NB4 (cell line): ENCODE measurements at places on chromosomes 7 and 10.

- peak; percentile 46 for DNase-seq
Observed at GRCh38 chr7:122975341-122975740, 20.2 kb downstream of the TAS2R16 start.

DNA sequence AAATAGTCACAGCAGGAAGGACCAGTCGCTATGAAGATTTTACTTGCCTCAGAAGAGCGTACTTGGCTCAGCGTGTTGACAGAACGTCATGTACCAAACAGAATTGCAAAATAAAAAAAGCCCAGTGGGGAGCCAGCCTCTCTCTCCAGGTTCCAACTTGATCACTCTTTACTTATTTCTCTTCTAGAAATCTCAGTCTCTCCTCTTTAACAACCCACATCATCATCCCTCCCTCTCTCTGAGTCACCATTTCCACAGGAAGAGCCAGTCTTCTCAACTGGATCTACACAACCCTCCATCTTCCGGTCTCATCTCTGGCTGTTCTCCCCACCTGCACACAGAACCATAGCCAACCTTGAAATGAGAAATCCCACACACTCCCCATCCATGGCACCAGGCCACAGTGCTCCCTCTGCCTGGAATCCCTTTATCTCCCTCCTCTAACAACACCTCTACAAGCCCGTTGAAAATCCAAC is 718.3 kb downstream of the GRID1 start:
- no peak for DNase-seq

DNA sequence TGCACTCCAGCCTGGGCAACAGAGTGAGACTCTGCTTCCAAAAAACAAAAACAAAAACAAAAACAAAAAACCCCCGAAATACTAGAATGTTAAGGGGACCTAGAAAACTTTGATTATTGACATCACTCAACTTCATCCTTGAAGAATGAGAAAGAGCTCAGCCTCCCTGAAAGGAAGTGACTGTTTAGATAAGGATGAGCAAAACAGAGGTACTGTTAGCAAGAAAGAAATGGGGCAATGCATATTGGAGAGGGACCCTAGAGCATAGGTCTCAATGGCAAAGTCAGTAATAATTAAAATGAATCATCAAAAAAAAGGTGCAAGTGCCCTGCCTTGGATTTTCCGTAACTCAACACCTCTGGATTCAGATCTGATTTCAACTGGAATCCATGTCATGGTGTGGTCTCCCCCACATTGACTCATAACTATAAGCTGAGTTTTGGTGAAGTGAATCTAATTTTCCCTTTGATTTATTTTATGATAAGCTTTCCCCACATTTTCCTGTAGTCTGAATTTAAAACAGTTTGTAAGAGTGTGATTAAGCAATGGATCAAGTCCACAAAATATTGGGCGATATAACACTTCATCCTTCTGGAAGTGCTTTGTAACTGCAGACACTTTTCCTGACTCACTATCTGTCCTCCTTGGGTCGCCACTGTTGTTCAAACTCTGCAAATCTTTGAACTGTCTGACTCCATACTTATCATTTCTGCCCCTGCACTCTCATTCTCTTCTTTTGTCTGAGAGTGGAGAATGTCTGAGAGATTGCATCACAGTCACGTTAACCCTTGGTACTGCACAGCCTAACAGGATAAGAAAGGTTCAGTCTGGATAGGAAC is 224.8 kb upstream of the LYZL1 start:
- no peak for DNase-seq

DNA sequence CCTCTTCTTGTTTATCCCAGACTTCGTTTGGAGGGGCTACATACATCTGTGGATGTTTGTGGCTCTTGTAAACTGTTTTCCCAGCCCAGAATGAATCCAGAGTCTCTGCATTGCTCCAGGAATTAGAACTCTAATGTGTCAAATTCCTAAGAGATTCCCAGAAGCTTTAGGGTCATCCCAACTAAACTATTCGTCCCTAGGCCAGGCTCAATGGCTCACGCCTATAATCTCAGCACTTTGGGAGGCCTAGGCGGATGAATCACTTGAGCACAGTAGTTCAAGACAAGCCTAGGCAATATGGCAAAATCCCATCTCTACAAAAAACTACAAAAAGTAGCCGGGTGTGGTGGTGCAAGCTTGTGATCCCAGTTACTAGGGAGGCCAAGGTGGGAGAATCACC is 28.5 kb downstream of the ARHGAP19 start:
- DNase-seq, result no peak

DNA sequence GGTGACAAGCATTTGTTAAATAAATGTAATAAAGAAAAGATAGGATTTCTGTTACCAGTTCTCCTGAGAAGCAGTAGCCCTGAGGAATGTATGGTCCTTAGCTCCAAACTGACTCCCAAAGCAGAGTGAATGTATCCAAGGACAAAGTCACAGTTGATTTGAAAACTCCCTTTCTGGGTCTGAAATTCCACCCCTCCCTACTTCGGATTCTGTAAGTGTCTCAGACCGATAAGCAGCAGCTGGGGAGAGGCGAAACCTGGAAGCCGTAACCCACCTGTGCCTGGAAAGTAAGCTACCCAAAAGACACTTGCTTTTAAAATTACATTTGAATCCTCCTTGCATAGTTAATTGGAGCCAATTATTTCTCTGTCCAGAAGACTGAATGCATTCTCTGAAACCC is 122.9 kb upstream of the FRMD4A start:
- DNase-seq, result no peak

- DNase-seq, result no peak
Observed at GRCh38 chr10:67785098-67785497, 52.9 kb downstream of the DNAJC12 start.

- DNase-seq, result no peak
Observed at GRCh38 chr10:96687317-96688012, 32.8 kb downstream of the PIK3AP1 start.

- DNase-seq, result no peak
Observed at GRCh38 chr10:69818676-69819239, 17.1 kb downstream of the COL13A1 start.

- DNase-seq, result no peak
Observed at GRCh38 chr10:81730891-81731290, 144.1 kb upstream of the NRG3 start.

DNA sequence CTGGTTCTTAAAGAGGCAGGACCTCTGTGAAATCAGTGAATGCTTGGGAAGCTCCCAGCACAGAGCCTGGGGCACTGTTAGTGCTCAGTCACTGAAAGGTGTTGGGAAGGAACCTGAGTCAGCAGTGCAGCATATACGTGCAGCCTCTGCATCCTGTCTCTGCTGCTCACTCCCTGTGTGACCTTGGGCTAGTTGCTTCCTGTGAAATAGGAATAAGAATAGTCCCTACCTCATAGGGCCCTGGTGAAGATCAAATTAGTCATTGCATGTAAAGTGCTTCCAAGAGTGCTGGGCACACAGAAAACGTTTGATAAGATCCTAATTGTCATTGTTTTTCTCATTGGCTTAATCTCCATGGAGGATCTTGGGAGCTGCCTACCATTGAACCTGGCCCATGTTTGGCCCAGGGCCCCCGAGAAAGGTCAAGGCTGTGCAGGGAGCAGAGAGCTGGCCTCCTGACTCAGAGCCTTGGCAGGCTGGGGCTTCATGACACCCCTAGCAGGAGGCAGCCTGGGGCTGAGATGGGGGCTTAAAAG is 73.3 kb upstream of the COL13A1 start:
- no peak for DNase-seq

DNA sequence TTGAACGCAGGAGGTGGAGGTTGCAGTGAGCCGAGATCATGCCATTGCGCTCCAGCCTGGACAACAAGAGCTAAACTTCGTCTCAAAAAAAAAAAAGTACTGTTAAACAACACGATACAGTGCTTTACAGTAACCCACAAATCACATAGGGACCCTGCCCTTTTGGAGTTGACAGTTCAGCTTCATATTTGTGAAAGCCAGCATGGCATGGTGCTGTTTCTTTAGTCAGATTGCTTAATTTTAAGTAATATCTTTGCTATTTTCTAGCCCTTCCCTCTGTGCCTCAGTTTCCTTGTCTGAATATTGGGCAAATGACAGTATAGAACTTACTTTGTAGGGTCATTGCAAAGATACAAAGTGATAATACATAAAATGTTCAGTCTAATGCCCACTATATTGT is 4.9 kb downstream of the CDC123 start:
- DNase-seq, result no peak

DNA sequence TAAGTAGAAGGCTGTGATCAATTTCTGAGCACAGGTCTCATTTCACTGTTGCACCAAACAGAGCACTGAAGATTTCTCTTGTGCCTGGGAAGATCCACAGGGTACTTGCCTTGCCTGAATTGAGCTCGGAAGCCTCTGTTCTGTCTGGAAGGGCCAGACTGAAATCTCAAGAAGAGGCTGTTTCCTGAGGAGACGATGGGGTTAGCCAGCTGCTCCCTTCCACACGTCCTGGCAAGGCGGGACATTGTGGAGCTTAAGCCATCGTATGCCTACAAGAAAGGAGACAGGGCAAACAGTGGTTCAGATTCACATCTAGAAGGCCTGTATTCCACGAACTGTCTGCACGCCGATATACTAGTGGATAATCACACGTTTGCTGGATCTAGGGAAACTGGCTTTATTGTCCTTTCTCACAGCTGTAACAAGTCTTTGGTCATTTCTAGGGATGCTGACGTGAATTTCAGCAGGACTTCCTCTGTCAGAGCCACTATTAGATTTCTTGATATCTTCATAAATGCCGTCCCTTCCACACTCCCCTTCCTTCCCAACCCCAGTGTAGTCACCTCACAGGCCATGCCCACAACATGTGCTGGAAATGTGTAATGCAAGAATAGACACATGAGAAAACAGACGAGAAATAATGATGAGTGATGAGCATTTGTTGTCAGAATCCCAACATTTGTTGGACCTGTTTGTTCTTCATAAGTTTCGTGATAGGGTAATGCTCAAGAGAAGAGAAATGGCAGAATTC is 137.2 kb upstream of the RSU1 start:
- DNase-seq, result no peak

DNA sequence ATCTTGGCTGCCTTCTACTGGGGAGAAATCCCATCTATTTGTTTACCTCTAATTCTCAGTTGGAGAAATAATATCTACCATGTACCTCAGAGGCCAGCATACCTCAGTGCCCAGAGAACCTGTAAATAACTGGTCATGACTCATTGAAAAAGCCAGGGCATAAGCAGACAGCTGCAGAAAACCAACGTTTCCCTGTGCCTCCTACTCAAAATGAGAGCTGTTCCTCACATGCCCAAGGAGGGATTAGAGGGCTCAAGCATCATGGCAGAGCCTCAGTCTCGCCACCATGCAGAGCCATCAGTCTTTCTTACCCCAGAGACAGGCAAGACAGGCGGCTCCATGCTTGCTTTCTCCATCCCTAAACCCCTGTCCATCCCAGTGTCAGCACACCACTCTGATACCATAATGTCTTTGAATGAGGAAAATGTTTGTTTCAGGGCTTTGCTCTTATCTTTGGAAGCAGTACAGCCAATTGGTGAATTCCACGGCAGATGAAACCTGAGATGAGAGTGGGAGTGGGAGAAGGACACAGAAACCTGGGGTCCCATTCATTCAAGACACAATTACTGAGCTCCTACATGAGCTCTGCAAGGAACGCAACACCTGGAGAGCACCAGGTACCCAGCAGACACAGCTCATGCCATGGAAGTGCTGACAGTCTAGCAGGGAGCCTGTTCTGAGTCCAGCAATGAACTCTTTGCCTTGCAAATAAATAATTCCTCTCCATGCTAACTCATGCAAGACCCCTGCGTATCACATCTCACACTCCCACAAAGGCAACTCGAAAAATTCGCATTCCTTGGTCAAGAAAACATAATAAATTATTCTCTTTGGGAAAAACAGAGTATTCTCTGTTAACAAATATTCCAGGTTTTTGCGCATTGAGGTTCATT is 21.1 kb downstream of the PON1 start:
- DNase-seq, result no peak

GRCh38 chr7:130430841-130431666 is 9.8 kb downstream of the CEP41 start:
- peak; percentile 70 for DNase-seq

DNA sequence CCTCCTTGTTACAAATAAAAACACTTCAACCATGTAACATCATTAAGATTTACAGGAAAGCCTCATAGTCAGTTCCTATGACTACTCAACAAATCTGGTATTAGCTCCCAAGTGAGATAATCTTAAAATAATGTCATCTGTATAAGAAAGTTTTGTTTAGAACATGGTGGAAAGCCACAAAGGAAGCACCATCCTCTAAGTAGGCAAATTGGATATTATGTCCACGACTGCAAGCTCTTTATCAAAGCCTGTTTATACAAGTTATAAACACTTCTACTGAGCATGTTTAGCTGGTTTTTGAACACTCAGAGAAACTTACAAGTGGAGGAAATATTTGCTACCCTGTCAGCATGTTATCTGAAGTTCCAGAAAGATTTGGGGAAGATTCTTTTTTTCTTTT is 349.8 kb downstream of the ARL4A start:
- no peak for DNase-seq

DNA sequence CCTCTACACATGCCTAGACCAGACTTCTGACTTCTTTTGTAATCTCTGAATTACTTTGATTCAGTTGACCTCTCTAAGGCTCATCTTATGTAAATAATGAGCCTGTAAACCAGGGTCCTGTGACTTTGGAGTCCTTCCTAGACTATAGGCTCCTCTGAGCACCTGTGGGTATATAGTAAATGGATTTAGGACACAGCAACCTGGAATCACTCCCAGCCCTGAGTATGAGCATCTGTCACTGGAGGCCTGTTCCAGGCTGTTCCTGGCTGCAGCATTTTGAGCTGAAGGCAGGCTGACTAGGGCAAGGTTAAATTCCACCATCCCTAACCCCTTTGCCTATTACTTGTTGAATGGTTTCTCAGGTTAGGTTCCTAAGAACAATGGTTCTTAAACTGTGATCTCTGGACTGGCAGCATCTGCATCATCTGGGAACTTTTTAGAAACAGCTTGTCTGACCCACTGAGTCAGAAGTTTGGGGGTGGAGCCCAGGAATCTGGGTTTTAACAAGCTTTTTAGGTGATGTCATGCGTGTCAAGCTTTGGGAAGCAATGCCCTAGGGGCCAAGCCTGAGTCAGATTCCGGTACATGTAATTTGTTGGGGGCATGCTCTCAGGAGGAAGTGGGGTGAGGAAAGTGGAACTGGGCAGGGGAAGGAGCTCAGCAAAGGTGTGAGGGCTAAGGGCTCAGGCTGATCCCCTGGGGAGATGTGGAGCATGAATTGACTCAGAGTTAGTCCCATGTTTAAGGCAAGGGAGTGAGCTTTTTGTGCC is 28.2 kb downstream of the MINDY4 start:
- peak; percentile 90 for DNase-seq

- DNase-seq, result no peak
Observed at GRCh38 chr7:105215182-105215581, 173.5 kb downstream of the SRPK2 start.

GRCh38 chr7:4831723-4832495 is 29.9 kb downstream of the PAPOLB start:
- no peak for DNase-seq

- no peak for DNase-seq
Observed at GRCh38 chr7:139746652-139747051, 31.1 kb downstream of the HIPK2 start.

GRCh38 chr10:24495666-24496460 is 227.8 kb downstream of the ARHGAP21 start:
- no peak for DNase-seq

DNA sequence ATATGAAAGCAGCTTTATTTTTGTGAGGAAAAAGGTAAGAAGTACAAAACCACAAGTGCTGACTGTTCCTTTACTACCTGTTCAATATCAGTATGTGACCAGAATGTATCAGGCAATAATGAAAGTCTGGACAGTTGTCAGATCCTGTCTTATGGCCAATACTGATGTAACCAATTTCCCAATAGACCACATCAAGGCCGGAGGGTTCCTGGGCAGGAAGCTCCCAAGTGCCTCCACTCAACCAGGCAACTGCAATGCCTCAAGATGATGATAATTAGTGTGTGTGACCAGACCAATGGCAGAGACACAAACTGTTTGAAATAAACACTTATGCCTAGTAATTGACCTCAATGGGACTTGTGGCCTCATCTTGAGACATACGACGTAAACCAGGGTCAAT is 149.4 kb upstream of the ASAH2 start:
- peak; percentile 14 for DNase-seq
